Activated naive CD8-positive, alpha-beta T cell treated with anti-CD3 and anti-CD28 coated beads, Interleukin-2, amount 50 U/mL, for 16 hours (primary cell): ENCODE measurements at places on chromosomes 6 and 20.

DNA sequence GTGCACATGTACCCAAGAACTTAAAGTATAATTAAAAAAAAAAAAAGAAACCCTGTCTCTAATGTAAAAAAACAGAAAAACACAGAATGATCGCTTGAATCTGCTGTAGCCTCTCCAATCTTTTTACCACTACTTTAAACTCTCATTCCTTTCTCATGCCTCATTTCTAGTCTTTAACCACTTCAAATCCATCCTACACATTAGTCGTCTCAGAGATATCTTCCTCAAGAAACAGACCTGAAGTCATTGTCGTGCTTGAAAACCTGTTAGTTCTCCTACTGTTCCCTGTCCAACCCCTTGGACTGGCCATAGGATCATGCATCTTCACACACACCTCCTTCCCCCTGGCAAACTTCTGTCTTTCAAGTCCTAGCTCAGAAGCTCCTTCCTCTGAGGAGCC is 112.1 kb upstream of the BCLAF1 start:
- DNase-seq = no peak

GRCh38 chr6:83921315-83921714 is 61.8 kb downstream of the CYB5R4 start:
- no peak for DNase-seq

GRCh38 chr20:3720626-3721025 is 8.2 kb upstream of the SIGLEC1 start:
- no peak for DNase-seq

- DNase-seq = no peak
Measured at GRCh38 chr6:3744901-3745470, 6.5 kb downstream of the PXDC1 start.

- DNase-seq = no peak
Measured at GRCh38 chr6:146884728-146885127, 286.0 kb downstream of the ADGB start.

DNA sequence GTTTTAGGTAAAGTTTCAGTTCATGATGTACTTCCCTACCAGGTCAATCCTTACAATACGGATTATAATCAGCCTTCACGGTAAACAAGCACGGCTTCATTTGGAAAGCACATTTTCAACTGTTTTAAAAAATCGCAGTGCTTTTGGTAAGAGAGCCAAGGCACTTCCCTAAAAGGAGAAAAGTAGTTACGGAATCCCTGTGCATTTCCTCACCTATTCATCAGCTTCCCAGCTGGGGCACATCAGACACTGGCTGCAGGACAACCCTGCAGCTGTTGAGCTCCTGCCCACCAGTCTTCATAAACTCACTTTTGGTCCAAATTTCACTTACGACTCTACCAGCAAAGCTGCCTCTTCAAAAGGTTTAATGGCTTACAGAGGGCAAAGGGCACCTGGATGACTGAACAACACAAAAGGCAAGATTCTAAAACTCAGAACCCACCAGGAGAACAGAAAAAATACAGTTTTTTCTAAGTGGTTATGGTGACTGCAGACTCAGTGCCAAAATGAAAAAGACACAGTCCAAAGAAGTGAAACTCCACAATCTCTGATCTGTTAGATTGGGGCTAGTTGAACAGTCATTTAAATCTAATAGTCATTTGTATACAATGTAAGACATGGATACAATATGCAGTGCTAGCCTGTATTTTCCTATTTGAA is 7.5 kb downstream of the SNX5 start:
- DNase-seq = no peak

DNA sequence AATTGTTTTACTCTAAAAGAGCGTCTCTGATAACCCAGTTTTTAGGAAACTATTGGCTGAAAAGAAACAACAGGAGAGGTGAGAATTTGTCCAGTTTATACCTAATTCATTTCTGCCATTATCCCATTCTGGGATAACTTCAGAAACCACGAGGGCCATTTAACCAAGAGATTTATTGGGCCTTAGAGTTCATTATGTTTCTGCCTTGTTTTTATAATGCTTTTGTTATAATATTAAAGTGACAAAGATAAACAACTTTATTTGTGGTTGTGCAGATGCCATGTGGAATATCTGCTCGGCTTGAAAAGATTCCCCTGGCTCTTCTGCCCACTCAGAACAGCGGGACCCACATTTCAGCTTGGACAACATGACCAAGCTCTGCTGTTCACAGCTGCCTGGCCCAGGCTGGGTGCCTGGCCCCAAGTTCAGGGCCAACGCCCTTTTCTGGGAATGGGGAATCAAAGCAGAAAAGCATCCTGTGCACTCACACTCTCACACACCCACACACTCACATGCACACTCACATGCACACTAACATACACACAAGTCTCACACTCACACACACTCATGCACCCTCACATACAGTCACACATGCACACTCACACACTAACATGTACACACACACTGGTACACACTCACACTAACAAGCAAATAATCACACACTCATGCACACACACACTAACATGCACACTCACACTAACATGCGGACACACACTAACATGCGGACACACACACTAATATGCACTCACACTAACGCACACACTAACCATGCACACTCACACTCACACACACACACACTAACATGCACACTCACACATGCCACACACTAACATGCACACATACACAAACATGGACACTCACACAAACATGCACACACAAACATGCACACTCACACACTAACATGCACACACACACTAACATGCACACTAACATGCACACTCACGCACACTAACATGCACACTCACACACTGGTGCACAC is 86.7 kb upstream of the NEDD9 start:
- DNase-seq = no peak

GRCh38 chr20:57657535-57658446 is 37.6 kb upstream of the ZBP1 start:
- no peak for DNase-seq

GRCh38 chr20:48821261-48821920 is 6.4 kb downstream of the PREX1 start:
- no peak for DNase-seq

DNA sequence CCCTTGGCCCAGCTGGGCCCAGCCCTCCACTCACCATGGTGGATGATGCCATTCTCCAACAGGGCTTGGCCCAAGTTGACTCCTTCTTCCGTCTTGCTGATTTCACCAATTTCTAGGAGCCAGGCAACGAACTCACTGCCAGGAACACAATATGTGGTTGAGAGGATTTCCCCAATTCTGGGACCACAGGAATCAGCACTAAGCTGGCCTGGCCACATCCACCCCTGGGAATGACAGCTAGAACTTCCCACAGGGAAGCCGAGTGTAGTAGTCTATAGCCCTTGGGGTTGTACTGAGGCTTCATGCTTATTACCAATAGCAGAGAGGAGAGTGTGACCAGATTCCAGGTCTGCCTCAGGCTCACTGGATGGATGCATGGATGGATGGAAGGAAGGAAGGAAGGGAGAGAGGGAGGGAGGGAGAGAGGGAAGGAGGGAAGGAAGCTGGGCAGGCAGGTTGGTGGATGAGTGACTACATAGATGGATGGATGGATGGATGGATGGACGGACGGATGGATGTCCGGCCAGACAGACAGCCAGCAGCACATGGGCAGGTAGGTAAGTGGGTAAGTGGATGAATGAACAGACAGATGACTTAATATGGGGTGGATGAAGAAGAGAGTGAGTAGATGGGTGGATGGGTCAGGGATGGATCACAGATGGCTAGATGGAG is 146.5 kb downstream of the PREX1 start:
- DNase-seq = no peak

DNA sequence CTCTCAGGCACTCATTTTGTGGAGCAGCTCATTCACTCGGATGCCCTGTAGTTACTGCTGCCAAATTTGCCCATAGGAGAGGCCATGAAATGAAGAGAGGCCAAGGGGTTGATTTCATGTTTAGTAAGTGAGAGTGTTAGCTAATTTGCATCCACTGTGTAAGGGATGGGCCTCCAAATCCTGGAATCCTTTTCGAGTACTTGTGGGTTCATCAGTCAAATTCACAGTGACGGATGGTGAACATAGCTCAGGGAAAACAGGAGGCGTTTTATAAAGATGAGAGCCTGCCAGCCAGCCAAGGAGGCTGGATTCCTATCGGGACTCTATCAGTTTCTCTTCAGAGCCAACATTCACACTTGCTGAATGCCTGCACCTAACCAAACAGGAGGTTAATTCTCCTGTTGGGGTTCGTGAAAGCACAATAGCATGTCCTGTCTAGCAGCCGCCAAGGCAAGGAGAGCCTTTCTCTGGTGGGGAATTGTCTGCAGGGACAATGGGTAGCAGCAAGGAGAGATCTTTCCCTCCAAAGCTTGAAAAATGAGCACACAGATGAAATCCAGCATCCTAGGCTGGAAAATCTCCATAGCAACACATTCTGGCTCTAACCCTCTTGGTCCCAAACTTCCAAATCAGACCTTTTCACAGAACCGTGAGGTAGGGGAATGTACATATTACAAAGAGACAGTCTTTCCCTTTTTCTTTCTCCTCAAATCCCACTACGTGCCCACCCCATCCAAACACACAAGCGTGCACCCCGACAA is 231.4 kb upstream of the ECI2 start:
- no peak for DNase-seq

DNA sequence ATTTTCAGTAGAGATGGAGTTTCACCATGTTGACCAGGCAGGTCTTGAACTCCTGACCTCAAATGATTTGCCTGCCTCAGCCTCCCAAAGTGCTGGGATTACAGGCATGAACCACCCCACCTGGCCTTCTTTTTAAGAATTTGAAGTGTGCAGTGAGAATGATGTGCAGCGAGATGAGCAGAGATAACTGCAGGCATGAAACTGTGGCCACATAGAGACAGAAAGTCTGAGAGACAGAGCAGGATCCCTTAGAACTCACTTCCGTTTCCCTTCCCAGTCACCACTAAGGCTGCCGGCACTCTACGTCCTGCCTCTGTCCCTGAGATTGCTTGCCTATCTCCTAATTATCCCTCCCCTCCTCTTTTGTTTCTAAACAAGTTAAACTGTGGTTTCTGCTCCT is 27.2 kb downstream of the IL22RA2 start:
- no peak for DNase-seq

DNA sequence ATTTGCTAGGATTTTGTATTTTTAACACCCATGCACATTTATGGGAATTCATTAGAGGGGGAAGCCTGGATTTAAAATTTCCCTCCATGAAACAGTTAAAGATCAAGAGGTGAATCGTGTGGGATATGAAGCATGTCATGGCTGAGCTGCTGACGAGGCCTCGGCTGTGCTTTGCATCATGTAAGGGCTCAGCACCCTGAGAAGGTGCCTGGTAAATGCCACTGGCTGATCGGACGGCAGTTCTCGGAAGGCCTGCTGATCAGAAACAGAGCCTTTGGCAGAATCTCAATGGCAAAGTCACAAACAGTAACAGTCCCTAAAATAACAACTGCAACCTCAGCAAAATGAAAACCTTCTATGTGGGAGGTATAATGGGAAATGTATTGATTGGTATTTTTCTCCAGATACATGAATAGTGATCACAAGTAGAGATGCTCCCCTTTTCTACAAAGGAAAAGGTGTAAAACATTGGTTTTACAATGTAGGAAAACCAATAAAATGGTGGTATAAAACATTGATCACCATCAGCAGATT is 53.0 kb upstream of the FUCA2 start:
- DNase-seq = no peak

GRCh38 chr20:47962286-47962963 is 177.1 kb upstream of the SULF2 start:
- no peak for DNase-seq

DNA sequence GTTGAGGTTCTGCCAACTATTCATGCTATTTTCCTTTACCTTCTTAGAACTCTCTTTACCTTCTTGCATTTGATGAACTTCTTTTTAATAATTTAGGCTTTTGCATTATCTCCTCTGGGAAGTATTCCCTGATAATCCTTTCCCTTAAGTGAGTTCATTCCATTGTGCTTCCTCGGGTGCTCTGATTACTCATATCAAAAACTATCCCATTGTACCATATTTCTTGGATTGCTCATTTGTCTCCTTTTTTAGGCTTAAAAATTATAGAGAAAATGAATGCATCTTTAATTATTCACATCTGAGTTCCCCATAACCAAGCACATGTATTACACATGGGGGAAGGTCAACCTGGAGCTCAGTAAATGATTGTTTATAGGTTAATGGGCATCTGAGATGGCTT is 2.5 kb downstream of the CALHM4 start:
- DNase-seq = no peak

- no peak for DNase-seq
Measured at GRCh38 chr6:162973151-162973872, 245.5 kb downstream of the PACRG start.

DNA sequence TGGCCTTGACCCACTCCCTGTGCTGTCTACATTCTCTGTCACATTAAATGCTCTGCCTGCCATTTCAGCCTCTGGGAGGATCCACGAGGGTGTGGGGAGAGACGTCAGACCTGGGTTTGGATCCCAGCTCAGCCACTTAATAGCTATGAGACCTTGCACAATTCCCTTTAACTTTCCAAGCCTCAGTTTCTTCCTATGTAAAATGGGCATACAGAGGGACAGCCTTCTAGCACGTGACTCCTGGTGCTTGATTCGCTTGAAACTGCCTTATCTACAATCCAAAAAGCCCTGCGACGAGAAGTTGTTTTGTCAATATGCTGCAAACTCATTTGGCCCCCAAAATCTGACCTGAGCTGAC is 40.0 kb downstream of the TOX2 start:
- no peak for DNase-seq

GRCh38 chr20:51221791-51222408 is 199.0 kb upstream of the KCNG1 start:
- DNase-seq = no peak

DNA sequence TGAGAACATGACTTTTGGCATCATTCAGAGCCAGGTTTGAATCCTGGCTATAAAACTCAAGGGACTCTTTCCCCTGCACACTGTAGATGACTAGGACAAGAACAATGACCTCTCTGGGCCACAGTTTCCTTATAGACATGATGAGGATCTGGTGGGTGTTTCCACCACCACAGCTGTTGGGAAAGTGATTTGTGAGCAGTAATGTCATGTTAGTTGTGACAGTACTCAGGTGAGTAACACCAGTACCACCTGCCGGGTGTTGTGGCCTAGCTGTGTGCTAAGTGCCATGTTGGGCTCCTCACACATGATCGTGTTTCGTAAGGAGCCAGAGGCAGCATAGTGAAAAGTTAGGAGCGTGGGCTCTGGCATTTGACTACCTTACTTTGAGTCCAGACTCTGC is 24.1 kb downstream of the HM13 start:
- no peak for DNase-seq

GRCh38 chr6:125963817-125964216 is 7.2 kb downstream of the HINT3 start:
- no peak for DNase-seq

GRCh38 chr6:87196275-87196842 is 41.0 kb downstream of the ZNF292 start:
- no peak for DNase-seq
